CD4-positive, alpha-beta T cell (primary cell): ENCODE measurements at places on chromosomes 3 and 15.

DNA sequence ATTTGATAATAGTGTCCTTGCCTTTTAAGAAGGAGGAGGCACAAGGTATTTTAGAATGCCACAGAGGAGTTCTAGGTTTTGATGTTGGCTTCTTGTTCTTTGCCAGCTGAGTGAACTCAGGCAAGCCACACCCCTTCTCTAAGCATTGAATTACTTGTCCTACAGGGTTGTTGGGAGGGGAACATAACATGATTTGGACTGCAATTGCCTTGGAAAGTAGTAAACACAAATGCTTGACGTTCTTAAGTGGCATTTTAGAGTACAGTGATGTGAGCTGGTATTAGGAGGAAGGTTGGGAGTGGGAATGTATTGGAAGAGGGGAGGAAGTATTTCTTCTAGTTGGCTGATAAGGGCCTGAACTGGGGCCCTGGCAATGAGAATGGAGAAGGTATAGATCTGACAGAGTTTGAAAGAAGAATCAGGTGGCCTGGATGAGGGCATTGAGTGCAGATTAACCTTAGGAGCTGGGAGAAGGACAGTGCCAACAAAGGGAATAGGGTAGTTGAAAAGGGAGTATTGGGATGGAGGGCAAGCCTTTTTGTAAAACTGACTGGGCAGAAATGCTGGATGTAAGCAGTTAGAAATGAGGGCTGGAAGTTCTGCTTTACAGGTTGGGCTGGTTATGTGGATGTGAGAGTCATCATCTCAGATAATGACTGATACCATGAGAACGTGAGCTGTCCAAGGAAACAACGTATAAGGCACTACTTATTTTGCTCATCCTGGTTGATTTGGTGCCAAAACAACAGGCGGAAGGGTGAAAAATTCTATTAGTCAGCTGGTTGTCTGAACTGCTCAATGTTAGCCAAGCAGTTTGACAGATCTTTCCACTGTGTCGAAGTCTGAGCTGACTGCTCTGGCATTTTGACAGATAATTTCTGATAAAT is 16.7 kb downstream of the KAT2B start:
- no peak for DNase-seq

DNA sequence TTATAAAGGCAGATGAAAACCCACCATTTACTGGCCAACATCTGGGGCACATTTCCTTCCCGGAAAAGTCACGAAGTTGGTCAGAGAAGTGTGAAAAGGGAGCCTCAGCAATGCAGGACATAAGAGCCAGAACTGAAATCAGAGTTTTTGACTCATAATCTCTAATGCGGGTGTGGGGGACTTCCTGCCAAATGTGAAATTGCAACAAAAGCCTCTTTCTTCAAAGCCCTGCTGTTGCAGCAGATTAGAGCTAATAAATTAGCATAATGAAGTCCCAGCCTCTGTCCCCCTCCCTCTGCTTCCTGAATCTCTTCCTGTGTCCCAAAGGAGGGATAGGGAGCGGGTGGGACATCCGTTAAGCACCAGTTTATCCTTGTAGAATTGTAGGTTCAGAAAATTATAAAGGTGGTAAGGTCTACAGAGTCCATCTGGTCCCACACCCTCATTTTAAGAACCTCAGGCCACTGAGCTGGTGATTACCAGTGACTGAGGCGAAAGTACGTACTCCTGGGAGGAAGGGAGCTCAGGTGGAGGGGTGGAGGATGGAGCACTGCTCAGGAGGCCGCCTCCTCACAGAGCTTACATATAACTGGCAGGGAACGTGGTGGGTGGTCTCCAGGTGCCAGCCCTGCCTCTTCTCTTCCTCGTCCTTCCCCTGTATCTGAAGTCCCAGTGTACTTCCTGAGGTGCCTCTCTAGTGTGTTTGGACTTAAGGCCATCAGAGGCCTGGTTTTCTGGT is 35.0 kb downstream of the ST6GAL1 start:
- DNase-seq = no peak

DNA sequence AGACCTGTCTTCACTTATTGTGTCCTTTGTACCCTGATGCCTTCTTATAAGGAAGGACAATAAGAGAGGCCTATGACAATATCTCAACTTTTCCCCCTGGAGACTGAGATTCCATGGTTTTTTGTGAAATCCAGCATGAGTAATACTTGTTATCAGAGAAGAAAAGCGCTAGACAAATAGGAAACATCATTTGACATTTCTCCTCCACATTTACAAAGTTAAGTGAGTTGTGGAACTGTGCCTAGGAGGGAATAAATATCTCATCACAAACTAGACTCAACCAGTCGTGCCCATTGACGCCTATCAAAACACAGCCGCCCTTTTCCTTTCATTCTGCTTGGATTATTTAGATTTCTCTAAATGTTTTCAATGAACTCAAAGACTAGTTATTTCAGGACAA is 253.1 kb downstream of the MECOM start:
- DNase-seq = no peak

GRCh38 chr3:137692803-137693431 is 71.2 kb upstream of the SOX14 start:
- DNase-seq = no peak

GRCh38 chr3:56302417-56302816 is 165.8 kb downstream of the ERC2 start:
- DNase-seq = no peak

GRCh38 chr3:154786724-154787123 is 293.4 kb upstream of the MME start:
- DNase-seq = no peak

GRCh38 chr3:66253790-66254620 is 33.2 kb downstream of the SLC25A26 start:
- no peak for DNase-seq

- DNase-seq = no peak
These were observed 44.3 kb upstream of the CHRNB4 start for GRCh38 chr15:78685159-78685921.
